ENCODE measurements at places on chromosomes 1 and 21.
A peak's percentile ranks its signal among the peaks of the same experiment; 100 is the strongest.

DNA sequence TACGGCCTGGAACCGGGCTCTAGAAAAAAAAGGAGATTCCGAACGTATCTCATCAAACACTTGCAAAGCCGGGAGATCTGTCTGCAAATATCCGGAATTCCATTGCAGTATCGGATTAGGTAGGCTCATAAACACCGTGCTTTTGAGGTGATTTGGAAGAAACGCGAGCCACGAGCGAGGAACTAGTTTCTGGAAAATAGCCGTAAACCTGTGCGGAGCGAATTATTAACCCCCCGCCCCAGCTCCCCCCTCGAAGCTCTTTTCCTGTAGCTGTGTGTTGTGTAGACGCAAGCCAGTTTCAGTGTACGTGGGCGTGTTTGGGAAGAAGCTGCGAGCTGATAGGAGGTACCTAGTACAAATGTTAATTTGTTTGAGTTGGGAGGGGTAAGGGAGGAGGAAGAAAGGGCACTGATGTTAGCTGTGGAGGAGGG lies 1.1 kb downstream of the RALGPS2 start:
- peak; percentile 49 for DNase-seq

- no peak for DNase-seq
Measured at GRCh38 chr1:195663549-195664280, 944.5 kb downstream of the KCNT2 start.

DNA sequence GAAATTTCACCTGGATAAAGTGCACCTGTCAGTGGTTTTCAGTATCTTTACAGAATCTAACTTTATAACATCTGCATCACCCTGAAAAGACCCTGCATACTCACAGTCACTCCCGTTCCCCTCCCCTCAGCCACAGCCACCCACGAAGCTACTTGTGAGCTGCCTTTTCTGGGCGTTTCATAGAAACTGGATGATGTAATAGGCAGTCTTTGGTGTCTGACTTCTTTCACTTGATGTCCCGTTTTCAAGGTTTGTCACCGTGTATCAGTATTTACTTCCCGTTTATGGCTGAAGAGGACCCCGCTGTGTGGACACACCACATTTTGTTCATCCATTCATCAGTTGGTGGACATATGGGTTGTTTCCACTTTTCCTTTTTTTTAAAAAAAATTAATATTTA lies 47.8 kb upstream of the LRRC3 start:
- DNase-seq, result no peak

DNA sequence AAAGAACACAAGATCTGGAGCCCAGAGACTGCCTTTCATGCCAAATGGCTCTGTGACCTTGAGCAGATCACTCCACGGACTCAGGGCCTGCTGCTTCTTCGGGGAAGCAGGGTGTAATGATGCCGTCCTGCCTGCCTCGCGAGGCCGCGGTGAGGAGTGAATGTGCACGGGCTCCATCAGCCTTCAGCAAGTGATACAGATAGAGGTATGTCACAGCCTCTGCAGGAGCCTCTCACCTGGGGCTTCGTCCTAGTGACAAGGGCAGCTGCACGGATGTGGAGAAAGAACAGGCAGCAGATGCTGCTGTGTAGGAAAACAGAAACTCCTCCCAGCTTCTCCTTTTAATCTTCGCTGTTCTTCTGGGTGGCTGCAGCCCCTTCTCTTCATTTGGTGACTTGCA lies 127.5 kb downstream of the KCNN3 start:
- DNase-seq, result no peak

GRCh38 chr1:62208087-62208486 lies 13.4 kb downstream of the L1TD1 start:
- DNase-seq, result no peak

- DNase-seq, result no peak
Measured at GRCh38 chr1:190126728-190127127, 350.9 kb downstream of the BRINP3 start.

DNA sequence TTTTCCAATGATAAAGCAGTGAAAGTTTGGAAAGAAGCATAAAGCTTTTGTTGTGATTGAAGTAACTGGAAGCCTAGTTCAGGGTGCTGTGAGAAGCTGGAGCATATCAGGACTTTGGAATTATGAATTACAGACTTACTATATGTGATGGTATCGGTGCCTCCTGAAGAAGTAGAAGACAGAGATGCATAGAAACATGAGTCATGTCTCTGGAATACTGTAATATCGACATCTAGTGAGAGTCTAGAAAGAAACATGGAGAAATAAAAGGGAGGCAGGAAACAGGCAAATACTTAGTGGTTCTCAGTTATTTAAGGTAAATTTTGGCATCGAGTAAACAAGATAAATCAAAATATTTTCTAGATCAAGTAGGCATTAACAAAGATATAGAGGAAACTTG lies 103.0 kb downstream of the CAMTA1 start:
- DNase-seq, result no peak

GRCh38 chr1:164183854-164184635 lies 374.9 kb upstream of the PBX1 start:
- DNase-seq, result no peak

DNA sequence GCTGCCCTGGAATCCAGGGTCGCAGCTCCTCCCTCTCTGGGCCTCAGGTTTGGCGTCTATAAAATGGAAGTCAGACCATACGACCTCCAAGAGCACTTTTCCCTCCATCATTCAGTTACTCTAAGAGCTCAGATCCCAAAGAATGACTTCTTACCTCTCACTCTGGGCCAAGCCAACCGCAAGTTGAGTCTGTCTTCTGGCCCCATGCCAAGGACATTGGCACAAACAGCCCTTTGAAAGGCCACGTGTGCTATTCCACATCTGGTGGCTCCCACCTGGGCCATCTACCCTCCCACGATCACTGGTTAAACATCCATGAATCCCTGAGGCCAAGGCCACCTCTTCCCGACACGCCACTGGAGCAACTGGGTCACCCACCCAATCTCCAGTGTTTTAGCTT lies 12.4 kb downstream of the SLC2A7 start:
- DNase-seq, result no peak

DNA sequence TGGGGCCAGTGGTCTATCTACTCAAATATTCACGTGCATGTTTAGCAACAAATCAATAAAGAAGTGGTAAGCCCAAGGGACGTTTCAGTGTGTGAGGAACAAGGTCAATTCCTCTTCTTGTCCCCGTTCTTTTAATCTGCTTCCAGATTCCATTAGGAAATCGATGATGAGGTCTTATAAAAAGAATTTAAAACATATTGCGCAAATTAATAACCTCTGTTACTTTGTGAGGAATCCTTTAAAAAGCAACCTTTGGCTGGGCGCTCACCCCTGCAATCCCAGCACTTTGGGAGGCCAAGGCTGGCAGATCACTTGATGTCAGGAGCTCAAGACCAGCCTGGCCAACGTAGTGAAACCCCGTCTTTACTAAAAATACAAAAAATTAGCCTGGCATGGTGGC lies 113.0 kb upstream of the TMPRSS2 start:
- no peak for DNase-seq

GRCh38 chr21:33495743-33496142 lies 4.2 kb upstream of the DNAJC28 start:
- DNase-seq, result no peak

DNA sequence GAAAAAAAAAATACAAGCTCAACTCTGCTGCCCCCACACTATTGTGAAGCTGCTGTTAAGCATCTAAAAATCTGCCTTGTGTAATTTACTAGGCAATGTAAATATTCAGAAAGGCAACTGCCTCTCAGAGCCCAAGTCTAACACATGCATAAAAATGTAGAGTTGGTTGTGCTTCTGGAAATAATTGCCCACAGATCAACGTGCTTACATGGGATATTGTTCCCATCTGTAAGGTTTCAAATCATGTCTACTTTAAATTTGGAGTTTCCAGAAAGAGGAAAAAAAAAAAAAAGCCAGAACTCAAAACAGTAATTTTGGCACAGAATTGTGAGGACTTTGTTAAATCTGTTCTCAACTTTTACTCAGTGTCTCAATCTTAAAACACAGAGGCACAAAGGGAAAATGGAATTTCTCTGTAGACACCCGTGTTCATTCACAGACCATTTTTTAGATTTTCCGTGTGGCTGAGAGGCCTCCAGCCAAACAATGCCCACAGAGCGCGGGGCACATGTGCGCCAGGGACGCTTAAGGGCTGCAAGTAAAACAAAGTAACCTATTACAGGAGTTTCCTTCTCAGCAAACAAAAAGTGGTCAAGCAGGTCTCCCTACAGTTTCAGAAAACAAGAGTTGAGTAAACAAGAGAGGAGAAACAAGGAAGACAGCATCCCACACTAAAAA lies 115.5 kb downstream of the RERE start:
- peak; percentile 32 for DNase-seq

- no peak for DNase-seq
Measured at GRCh38 chr1:5992814-5993555, 760 bp upstream of the NPHP4 start.

- no peak for DNase-seq
Measured at GRCh38 chr1:100277866-100278265, 11.8 kb downstream of the RTCA start.

DNA sequence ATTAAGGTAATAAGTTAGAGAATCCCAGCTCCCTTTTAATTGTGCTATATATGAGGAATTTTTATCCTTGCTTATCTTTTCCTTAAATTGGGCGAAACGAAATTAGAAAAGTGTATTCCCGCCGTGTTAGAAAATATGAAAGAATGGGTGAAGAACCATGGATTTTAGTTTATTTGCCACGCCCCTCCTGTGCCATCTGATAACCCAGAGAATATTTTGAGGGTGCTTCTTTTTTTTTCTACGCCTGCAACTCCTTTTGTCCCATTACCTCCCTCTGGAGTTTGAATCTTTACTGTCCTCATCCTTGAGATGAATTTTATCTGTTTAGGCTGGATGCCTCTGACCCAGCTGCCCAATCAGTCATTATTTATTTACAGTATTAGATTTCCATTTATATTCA lies 1.6 kb downstream of the TLCD4 start:
- no peak for DNase-seq

- DNase-seq, result no peak
Measured at GRCh38 chr1:101080859-101081258, 55.3 kb upstream of the DPH5 start.

DNA sequence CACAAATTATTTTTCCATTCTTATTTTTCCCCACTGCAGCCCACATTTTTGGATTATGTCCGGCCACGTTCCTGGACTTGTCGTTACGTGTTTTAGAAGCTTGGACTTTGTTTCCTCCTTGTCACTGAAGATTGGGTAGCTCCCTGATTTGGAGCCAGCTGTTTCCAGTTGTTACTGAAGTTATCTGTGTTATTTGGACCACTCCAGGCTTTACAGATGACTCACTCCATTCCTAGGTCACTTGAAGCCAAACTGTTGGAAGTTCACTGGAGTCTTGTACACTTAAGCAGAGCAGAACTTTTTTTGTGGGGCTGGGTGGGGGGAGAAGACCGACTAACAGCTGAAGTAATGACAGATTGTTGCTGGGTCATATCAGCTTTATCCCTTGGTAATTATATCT lies 12.2 kb upstream of the AXDND1 start:
- DNase-seq, result peak; percentile 6

GRCh38 chr1:19066874-19067181 lies 110.4 kb upstream of the IFFO2 start:
- DNase-seq, result no peak

- DNase-seq, result no peak
Measured at GRCh38 chr1:14755518-14756252, 157.2 kb downstream of the KAZN start.

DNA sequence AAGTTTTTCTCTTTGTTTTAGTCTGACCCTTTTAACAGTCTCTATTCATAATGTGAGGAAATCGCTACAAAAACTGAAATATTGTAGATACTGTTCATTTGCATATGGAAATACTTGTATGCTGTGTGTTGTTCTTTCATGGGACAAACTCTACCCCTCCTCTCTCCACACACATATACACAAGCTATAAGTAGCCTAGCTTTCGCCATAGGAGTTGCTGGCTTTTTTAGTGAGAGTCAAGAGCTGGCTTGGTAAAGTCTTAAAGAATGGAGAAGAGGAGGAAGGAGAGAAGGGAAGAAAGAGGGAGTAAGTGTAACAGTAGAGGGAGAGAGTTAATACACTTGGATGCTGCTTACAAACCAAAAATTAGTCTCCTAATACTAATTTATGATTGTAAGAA lies 115.6 kb downstream of the RABGAP1L start:
- DNase-seq, result no peak

DNA sequence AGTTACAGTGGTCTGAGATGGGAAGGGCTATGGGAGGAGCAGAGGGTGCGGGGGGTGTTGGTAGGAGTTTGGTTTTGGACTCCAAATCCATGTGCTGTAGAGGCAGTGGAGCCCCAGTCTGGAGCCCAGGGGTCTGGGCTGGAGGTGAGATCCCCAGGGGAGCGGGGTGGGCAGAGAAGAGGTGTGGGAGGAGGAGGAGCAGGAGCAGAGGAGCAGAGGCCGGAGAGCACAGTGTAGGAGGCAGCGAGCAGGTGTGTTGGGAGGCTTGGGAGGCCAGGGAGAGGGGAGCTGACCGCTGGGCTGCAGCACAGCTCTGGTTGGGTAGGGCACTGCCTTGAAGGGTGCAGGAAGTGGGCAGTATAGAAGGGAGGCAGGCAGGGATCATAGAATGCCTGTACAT lies 28.9 kb downstream of the LHX4 start:
- DNase-seq, result no peak

- no peak for DNase-seq
Measured at GRCh38 chr1:115138271-115138670, 49.0 kb upstream of the TSPAN2 start.

DNA sequence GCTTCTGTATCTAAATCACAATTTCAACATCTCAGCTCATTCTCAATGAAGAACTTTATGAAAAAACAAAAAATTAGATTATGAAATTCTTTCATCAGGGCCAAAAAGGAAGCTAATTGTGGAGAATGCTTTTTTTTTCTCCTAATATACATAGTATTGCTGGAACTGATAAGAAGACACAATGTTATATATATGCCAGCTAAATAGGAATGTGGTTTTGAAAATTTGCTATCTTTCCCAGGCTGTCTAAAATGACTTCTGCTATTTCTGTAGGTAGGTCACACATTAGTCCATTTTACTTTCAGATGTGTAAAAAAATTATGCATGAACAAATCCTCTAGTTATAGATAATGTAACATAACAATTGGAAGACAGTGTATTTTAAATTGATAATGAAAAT lies 732.9 kb downstream of the RWDD3 start:
- no peak for DNase-seq

GRCh38 chr1:212975111-212975918 lies 25.0 kb downstream of the VASH2 start:
- no peak for DNase-seq

DNA sequence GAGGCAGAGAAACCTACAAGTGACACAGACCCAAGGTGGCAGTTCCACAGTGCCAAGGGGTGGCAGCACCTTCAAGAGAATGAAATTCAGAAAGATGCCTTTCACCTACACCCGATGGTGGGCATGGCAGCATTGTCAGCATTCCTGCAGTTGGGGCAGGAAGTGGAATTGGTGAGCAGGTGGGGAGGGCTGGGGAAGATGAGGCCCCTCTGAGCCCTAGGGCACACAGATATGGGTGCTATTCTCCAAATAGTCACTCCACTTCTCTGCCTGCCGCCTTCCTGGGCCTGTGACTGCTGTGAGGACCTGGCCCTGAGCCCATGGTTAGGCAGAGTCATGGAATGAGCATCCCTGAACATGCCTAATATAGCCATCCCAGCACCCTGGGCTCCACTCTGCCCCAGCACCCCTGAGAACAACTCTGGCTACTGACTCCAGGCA lies 8.3 kb downstream of the SHISA4 start:
- no peak for DNase-seq

GRCh38 chr1:4915154-4915553 lies 260.7 kb downstream of the AJAP1 start:
- DNase-seq, result no peak

Measured in hindlimb muscle (tissue), 1 donor.